Sciatic nerve (tissue), 2 donors: ENCODE measurements at places on chromosomes 11 and 22. TPM values are rescaled to one million over a fixed set of nuclear protein-coding genes. Genes with fewer than 3 reads are reported as not detected.
A peak's percentile ranks its signal among the peaks of the same experiment; 100 is the strongest.

DNA sequence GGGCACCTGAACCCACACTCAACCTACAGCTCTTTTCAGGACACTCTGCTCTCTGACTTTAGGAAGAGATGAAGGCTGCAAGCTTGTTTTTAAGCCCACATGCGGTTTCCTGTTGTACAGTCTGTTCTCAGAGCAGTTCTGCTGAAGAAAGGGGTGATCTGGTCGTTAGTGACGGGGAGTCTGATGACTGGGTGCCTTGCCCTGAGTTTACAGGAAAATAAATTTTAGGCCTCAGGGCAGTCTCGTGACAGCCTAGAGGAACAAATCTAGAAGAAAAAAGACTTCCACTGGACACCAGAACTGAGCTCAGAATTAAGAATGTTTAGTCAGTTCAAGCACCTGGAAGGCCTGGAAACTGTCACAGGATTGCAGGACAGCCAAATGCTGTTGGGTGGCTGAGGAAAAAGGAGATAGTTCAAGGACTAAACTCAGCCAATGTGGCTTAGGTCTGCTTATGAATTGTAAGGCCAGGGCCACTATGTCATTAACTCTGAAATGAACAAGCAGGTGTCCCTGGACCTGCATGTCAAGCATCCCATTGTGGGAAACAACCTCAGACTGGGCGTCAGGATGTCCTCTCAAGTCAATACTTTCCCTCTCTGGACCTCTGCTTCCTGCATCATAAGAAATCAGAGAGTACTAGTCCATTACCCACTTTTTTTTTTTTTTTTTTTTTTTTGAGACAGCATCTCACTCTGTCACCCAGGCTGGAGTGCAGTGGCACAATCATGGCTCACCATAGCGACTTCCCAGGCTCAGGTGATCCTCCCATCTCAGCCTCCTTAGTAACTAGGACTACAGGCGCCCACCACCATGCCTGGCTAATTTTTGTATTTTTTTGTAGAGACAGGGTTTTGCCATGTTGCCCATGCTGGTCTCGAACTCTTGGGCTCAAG, 5.7 kb downstream of the PIK3IP1 start:
- DNase-seq: no peak

DNA sequence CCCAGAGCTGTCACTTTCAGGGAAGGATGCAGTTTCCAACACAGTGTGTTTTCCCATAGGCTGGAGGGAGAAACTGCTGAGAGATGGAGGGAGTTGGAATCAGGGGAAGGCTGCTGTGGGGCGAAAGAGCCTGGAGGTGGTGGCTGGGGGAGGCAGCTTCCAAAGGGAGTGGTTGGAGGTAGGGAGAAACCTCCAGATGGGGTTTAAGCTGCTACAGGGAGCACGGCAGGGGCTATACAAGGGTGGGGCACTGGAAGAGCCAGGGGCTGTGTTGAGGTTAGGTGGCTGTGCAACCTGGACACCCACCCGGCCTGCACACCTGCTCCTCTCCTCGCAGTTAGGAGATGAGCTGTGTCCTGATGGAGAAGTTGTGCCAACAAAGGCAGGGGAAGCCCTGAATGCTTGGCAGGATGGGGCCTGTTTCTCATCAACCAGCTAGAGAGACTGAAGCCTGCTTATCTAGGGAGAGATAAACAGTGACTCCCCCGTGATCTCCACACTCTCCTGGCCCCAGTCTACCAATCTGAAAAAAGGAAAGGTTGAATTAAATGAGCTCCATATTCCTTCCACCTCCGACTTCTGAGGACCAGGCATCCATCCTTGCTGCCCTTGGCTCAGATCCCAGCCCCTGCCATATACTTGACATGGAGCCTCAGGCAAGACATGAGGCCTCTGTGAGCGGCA, 3.6 kb upstream of the SLCO2B1 start:
- DNase-seq: no peak

- DNase-seq: no peak
These were observed 14.4 kb downstream of the MMP7 start for GRCh38 chr11:102516179-102516578.

GRCh38 chr11:77580712-77581337, 8.9 kb upstream of the AQP11 start:
- no peak for DNase-seq

DNA sequence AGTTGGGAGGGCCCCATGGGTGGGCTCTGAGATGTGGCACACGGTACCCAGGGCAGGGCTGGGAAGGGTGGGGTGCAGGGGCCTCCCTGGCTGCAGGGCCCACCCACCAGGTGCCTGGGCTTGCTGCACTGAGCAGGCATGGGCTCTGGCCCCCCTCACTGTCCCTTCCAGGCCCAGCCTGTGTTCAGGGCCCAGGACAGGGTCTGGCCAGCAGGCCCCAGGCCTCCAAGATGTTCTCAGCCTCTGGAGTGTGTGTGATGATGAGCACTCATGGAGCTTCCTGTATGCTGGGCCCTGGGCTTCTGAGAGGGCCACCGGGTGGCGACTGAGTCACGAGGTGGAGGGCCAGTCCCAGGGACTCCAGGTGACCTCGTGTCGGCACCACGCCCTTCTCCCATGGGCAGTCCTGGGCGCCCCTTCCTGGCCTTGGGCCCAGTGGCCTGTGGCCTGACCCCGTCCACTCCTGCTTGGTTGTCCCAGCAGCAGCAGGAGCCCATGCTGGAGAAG, 55.9 kb upstream of the CCDC188 start:
- no peak for DNase-seq

DNA sequence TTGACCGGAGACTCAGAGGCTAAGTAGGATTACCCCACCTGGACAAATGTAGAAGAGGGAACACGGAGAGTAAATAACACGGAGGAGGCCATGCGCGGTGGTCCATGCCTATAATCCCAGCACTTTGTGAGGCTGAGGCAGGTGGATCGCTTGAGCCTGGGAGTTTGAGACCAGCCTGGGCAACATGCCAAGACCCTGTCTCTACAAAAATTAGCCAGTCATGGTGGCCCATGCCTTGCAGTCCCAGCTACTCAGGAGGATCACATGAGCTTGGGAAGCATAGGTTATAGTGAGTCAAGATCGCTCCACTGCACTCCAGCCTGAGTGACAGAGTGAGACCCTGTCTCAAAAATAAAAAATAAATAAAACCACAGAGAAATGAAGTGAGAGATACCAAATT, 53.9 kb downstream of the AMOTL1 start:
- no peak for DNase-seq

- no peak for DNase-seq
These were observed 167.0 kb upstream of the NECTIN1 start for GRCh38 chr11:119895981-119896380.

DNA sequence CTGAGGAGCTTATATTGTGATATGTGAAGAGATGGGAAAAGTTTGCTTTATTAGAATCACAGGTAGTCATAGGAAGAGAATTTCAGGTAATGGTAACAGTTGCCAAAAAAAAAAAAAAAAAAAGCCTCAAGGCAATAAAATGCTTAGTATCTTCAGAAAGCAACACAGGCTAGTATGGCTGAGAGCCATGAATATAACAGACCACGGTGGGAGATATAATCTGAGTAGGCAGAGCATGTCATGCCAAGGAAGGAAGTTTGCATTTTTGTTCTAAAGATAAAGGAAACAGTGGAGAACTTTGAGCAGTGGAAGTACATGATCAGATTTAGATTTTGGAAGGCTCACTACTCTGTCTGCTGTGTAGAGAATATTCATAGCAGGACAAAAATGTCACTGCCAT, 211.4 kb downstream of the ETS1 start:
- no peak for DNase-seq

- DNase-seq: no peak
These were observed 66.4 kb downstream of the APOL5 start for GRCh38 chr22:35783943-35784614.

GRCh38 chr11:126658306-126659056, 303.0 kb downstream of the ST3GAL4 start:
- DNase-seq: no peak

- no peak for DNase-seq
These were observed 17.9 kb upstream of the TPH1 start for GRCh38 chr11:18063862-18064434.

DNA sequence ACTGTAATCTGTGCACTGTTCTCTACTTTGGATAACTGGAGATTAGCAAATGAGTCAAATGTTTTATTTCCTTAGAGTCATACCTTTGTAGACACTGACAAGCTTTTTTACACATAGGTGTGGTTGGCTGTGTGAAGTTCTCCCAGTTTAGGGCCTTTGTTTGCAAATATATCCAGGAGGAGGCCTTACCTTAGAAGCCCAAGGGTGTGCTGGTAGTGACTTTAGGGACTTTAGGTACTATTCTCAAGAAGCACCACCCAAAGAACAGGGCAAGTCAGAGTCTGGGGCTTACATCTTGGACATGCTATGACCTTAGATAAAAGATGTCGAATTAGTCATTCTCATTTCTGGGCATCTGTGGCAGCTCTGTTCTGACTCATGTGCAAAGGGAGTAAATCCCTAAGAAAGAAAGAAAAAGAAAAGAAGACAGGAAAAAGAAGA, 4.8 kb upstream of the FAR1 start:
- no peak for DNase-seq

DNA sequence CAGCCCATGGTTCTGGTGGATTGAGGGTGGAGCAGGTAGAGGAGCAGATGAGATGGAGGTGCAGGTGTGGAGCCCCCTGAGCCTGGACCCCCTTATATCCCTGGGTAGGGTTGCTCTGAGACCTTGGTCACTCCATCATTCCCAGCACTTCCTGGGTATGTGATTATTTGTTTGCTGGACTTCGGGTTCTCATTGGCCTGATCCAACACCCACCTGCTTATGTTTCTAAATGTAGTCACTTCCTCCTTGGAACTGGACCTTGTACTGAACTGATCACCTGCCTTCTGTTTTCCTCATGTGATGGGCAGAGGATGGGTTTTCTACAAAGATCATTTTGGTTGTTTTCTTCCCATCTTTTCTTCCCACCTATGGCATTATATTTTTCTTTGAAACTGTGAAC, at the start of gene KRTAP5-4:
Gene KRTAP5-4, minus strand, starts transcription at position 53 of the 400 bp plus-strand sequence. Its CDS starts 45 bp downstream, at position 8.
- no peak for DNase-seq

DNA sequence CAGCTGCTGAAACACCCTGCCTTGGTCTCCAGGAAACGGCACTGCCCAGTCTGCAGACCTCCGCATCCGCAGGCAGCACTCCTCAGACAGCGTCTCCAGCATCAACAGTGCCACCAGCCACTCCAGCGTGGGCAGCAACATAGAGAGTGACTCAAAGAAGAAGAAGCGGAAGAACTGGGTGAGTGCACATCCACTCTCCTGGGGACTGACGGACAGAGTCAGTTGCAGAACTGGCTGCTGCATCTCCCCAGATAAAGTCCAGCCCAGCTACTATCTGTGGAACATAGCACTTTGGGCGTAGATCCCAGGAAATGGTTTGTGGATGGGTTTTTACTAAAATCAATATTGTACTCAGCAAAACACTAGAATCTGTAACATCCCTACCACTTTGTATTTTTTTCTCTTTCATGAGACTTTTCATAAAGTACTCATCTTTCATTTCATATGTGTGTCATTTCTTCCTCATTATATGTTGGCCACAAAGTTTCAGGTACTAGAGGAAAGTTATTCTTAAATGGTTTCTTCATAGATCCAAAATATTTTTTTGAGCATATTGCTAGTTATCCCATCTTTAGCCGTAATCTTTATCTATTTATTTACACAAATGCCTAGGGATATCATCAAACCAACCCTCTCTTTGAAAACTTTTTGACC, 80.1 kb downstream of the DBX1 start:
- DNase-seq: no peak

DNA sequence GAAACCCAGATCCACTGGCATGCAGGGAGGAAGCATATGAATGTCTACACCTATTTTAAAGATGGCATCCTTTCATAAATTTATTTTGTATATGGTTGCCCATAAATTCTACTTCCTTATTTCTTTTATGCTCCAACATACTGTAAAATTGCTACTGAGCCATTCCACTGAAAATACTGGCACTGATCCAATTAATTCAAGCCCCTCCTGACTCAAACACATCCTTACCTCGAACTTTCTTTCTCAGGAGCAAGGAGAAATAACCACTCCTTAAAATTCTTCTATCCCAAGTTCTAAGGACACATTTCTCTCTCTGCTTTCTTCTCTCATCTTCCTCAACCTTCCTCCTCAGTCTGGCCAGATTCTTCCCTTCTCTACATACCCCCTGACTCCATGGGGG, 5.5 kb upstream of the NXF1 start:
- no peak for DNase-seq

GRCh38 chr11:116825854-116826750, 3.0 kb upstream of the APOA4 start:
- DNase-seq: peak; percentile 27

DNA sequence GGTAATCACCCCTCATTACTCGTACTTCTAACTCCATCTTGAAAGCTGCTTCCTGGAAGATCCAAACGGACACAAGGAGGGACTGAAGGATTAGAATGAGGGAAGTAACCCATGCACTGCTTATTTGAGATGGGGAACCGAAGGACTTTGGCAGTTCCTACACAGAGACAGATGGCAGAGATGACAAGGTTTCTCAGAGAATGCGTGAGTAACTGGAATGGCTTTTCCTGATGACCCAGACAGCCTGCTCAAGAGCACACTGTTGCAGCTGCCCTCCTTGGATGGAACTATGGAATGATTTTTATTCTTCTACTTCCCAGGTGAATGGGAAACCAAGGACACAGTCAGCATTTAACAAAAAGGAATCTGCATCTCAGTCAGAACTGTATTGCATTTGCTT, 7.3 kb downstream of the KCNJ11 start:
- no peak for DNase-seq

OR51B5 gene
- total RNA-seq: 1.4 TPM

PGR gene
- total RNA-seq: 2.5 TPM

TRIM44 gene
- total RNA-seq: 60.1 TPM

NAALAD2 gene
- total RNA-seq: 12.5 TPM

SCGB1D2 gene
- total RNA-seq: not detected

TMEM151A gene
- total RNA-seq: 0.31 TPM

LARGE2 gene
- 1.4 TPM for total RNA-seq

PATE2 gene
- not detected for total RNA-seq

KIF18A gene
- total RNA-seq: 0.89 TPM
